D341Med (cell line): ENCODE measurements at places on chromosomes 16 and 17.
A peak's percentile ranks its signal among the peaks of the same experiment; 100 is the strongest.

GRCh38 chr17:60269417-60269816 lies 119.6 kb downstream of the CA4 start:
- DNase-seq = no peak

DNA sequence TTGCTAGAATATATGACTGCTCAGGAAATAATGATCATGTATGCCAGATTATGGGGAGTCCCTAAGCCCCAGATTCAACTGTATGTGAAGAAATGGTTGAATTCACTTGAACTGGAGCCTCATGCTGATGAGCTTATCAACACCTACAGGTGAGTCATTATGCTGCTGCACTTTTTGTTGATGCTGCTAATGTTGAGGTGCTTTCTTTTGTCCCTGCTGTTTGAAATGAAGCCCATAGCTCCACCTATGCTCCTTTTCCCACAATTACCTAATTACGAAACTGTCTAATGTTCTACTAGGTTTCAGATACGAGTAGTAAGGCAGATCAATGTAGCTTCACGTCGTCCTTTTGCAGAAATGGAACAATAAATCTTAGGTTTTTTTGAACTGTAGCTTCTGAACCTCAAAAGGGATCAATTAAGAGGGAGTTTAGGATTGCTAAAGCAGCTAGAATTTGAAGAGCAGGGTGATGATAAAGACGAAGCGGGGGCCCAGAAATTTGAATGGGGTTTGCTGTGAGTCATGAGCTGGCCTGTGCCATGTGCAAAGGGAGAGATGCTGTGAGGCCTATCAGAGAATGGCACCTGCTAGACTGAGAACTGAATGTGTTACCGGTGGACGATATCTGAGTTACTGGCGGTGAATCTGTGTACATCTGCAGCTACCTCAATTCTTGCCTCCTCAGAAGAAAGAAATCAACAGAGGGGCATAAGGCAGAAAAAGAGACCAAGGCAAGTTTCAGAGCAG lies 6.1 kb upstream of the UQCRC2 start:
- no peak for DNase-seq

DNA sequence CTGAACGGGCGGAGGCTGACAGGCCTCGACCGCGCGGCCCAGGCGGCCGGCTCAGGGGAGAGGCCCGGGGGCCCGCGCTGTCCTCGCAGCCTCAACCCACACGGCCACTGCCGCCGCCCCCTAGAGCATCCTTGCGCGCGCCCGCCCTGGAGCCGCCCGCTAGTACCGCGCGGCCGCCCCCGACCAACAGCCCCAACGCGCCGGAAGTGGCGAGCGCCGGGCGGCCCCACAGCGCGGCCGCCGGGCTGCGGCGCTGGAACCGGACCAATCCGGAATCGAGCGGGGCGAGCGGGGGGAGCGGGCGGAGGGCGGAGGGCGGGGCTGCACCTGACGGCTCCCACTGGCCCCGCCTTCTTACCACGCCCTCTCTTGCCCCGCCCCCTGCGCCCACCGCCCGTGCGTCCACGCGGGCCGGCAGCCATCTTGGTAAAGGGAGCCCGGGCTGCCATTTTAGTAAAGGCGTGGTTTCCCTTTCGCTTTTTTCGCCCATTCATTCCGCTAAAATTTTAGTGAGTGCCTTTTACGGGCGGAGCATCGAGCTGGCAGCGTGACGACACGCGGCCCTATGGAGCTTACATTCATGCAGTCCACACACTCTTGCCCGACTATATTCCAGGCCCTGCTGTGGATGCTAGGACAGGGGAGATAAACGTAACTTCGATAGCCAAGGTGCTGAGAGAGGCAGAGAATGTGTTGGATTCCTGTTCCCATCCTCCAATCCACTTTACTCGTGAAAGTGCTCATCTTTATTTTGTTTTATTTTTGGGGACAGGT lies at the start of gene XPO6:
XPO6 (minus strand) TSS at position 208 of the 774 bp plus-strand sequence. CDS start 597 bp downstream, outside the sequence.
- peak; percentile 99 for DNase-seq

DNA sequence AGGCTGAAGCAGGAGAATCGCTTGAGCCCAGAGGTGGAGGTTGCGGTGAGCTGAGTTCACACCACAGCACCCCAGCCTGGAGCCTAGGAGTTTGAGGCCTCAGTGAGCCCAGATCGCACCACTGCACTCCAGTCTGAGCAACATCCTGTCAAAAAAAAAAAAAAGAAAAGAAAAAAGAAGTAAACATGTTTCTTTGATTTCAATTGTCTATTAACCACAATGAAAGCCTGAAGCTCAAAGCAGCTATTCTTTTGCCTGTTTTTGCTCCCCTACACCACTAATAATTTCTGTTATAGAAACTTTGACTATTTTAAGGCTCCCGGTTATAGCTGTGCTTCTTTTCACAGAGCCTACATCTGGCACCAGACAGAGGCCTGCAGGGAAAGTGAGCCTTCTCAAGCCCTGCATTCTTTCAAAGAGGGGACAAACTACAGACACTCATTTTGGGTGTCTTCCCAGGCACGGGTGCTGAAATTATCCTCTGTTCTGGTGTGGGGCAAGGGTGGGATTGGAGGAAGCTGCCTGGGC lies 14.2 kb upstream of the SLC52A1 start:
- DNase-seq = no peak

GRCh38 chr16:2692251-2692947 lies 10.1 kb downstream of the KCTD5 start:
- no peak for DNase-seq

DNA sequence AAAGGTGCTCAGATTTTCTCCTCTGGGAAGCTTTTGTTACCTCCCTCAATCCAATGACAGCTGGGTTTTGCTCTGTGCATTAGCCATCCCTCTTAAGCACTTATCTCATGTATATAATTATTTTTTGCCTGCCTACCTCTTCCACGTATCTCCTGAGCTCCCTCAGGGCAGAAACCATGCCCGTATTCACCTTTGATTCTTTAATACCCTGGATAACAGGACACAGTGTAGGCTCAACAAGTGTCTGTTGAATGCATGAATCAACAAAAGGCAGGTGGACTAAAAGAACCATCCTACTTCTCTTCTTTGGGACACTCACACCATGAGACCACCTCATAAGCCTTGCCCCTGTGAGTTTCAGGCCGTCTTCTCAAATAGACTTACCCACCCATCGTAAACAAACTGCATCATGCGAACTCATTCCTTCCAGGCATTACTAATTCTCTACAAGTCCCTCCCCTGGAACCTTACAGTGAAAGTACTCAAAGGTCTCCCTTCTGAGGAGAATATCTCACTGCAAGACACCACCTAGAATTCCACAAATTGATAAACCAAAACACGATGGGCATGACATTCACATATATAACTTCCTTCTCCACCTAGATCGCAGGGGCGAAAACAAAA lies 3.2 kb downstream of the ARHGAP17 start:
- no peak for DNase-seq

DNA sequence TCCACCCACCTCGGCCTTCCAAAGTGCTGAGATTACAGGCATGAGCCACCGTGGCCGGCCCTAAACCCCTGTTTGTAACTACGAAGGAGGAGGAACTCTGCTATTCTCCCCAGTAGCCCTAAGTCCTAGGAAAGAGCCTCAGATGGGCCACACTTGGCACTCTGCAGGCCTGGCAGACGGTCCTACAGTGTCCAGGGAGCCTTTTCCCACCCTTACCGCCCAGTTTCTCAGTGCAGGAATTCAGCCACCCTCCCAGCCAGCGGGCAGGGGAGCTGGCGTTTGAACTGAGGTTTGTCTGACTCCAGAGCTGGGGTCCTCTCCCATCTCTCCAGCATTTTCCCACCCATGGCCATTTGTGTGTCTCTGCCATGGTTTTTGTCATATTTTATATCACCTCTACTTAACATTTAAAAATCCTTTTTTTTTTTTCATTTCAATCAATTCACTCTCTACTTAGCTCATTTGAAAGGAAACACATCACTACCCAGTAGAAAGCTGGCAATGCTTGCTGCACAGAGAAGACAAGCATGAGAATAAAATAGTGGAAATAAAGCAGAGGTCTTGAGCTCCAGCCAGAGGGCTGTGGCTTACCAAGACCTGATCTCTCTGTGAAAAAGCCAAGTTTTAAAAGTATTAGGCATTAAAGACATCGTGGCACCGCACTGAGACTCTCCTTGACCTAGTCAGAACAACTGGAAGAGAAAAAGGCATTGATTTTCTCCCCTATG lies 34.9 kb downstream of the BCO1 start:
- DNase-seq = no peak

- peak; percentile 81 for DNase-seq
These were observed 790 bp downstream of the CRHR1 start for GRCh38 chr17:45784741-45785479.

- no peak for DNase-seq
These were observed 352 bp downstream of the GGNBP2 start for GRCh38 chr17:36545077-36545464.

- DNase-seq = no peak
These were observed 26.1 kb downstream of the SLC25A10 start for GRCh38 chr17:81737947-81738800.

GRCh38 chr16:83917152-83918120 lies 18.5 kb downstream of the MLYCD start:
- no peak for DNase-seq

- no peak for DNase-seq
These were observed 76.9 kb downstream of the RPA1 start for GRCh38 chr17:1906662-1907101.

DNA sequence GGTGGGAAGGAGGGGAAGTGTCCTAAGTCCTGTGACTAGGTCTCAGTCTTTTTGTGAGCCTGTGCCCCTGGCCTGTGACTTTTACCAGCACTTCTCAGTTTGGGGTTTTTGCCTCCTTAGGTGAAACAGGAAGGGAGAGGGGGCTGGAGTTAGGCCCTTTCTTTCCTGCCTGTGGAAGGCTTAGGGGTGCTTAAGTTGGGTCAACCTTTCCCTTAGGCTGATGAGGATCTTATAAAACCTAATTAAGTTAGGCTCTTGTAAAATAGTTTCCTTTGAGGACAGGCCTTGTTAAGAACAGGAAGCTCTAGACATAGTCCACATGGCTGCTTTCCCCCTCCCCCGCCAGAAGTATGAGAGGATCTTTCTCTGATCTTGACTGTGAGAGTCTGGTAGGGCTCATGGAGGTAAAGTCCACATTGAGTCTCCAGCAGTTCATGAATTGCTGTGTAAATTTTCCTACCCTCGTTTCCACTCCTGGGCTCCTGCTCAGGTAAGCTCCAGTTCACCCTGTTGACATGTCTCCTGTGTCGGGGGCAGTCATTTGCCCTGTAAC lies 17.0 kb upstream of the DNASE1 start:
- DNase-seq = no peak

DNA sequence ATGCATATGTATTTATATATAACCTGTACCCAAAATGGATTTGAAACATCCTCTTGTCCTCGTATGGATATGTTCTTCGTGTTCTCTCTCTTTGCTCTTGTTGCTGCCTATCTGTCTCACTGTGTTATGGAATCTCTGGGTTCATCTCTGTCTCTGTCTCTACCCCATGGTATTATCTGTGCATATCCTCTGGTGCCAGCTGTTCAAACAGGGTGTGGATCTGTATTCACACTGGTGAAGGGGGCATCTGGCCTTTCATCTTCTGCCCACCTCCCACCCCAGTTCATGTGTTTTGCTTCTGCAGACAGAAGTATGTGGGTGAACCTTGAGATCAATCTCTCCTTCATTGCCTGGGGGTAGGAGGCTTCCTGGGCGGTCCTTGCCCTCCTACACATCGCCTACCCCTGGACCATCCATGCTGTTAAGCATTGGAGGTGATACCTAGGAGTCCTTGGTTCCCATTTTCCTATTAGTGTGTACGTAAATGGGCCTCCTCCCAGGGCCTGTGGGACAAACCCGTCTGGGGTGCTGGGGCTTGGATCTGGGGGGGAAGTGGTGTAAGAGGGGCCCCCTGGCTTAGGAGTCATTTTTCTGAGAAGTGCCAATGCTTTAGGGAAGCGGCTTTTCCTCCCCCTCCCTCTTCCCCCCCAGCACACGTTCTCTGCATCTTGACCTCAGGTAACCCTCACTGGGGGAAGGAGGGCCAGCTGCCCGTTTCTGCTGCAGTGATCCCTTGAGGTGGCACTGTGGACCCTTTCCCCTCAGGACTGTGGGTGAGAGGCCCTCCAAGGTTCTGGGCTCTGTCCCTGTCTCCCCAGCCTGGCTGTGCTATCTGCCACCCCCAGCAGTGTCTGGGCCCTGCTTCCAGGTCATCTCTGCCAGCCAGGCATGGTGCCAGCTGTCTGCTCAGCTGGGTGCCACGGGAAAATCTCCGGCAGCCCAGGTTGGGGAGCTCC lies 21.1 kb downstream of the RARA start:
- peak; percentile 74 for DNase-seq

GRCh38 chr17:57466521-57466920 lies 210.2 kb downstream of the MSI2 start:
- DNase-seq = no peak

DNA sequence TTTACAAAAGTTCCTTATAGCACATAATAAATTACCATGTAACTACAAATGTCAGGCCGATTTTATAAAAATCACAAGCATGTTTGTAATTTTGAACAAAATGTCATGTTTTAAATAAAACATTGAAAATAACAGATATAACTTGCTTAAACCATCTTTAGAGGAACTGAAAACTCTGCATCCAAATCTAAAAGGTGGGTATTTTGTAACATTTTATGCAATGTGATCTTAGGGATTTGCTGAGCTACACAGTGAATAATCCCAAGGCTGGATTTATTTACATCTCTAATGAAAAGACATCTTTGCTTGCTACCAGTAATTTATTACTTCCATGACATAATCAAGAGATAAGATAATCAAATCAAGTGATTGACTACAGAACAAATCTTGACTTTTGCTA lies 47.5 kb downstream of the N4BP1 start:
- no peak for DNase-seq

- DNase-seq = no peak
These were observed 40.3 kb upstream of the CRHR1 start for GRCh38 chr17:45743626-45744326.

DNA sequence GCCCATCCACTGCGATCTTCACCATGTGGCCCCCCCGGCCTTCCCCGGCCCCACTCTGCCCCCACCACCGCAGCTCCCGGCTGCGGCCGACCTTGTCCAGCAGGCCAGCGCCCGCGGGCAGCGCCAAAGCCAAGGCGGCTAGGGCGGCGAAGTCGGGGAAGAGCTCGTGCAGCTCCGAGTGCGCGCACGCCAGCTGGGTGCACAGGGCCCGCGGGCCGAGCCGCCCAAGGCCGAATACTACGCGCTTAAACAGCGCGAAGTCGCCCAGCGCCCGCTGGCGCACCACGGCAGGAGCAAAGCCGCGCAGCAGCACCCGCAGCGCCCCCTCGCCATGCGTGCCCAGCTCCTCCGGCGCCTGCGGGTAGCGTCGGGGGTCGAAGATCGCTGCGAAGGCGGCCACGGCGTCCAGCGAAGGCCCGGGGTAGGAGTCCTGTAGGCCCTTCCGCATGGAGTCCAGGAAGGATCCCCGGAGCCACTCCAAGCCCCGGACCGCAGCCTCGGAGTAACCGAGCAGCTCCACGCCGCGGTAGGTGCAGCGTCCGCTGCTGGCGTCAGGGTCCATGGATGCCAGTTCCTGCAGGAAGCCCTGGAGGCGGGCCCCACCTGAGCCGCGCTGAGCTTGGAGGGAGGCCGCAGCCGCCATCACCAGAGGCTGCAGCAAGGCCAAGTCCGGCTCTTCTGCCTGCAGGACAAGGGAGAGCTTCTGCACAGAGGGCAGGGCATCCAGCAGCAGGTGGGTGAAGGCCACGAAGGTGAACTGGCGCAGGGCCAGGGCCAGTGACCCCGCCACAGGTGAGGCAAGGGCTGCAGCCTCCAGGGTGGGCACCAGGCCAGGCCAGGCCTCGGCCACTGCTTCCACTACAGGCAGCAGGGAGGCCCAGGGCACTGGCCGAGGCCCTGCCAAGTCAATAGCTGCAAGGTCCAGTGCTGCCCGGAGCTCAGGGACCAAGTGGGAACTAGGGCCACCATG lies 10.3 kb downstream of the C17orf113 start:
- DNase-seq = no peak
